Aorta (tissue), 5 donors: ENCODE measurements at places on chromosomes 1 and 21.

DNA sequence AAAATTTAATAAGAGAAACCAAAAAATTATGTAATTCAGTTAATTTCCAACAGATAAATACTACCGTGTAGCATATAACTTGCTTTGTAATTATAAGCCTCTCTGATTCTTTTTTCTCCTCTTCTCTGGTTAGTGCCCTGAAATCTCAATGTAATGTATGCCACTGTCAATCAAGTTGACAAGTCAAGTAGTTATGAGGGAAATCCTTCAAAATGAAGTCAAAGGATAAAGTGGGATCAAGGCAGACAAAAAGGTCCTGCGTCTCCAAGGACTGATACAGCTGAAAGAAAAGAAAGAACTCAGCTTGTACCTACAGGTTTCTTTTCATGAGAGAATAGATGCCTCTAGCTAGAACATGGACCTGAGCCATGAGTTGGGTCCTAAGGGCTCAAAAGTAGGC is 19.8 kb downstream of the VPS45 start:
- no peak for DNase-seq

DNA sequence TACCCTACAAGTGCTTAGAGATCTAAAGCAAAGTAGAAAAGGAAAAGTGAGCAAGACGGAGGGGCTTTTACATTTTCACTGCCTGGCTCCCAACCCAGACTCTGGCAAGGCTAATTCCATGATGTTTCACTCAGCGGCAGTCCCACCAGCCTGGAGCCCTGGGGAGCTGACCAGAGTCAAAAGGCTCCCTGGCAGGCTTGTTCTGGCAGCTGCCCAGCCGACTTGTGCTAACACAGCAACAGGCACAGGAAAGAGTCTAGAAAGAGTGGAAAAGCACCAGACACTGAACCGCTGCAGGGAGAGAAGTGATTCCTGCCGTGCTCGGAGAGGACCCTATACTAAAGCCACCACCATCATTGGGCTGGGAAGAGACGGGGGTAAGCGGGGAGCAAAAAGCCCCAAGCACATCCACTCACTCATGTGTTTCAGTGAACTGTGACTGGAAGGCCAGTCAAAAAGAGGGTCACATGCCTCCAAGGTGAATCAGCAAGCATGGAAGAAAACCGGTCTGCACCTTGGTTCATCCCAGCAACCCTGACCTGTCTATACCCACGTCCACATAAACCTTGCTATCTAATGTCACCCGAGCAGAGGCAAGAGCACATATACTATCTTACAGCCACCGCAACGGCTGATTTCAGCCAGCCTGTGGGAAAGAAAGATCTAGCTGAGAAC is 8.0 kb downstream of the SMIM12 start:
- peak; percentile 92 for DNase-seq

DNA sequence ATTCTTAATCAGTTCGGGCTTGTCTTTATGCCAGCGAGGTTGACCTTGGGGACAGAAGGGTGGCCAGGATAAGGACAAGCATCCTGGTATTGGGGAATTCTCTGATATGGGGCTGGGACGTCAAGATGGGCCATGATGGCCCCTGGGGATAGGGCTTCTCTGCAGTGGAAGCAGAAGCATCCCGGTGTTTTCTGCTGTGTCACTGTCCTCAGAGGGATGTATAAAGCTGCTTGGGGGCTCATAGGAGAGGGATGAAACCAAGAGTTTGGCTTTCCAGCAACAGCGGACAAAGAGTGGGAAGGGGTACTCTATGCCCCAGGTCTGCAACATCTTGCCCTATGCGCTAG is 1.4 kb upstream of the ATP1B1 start:
- no peak for DNase-seq

DNA sequence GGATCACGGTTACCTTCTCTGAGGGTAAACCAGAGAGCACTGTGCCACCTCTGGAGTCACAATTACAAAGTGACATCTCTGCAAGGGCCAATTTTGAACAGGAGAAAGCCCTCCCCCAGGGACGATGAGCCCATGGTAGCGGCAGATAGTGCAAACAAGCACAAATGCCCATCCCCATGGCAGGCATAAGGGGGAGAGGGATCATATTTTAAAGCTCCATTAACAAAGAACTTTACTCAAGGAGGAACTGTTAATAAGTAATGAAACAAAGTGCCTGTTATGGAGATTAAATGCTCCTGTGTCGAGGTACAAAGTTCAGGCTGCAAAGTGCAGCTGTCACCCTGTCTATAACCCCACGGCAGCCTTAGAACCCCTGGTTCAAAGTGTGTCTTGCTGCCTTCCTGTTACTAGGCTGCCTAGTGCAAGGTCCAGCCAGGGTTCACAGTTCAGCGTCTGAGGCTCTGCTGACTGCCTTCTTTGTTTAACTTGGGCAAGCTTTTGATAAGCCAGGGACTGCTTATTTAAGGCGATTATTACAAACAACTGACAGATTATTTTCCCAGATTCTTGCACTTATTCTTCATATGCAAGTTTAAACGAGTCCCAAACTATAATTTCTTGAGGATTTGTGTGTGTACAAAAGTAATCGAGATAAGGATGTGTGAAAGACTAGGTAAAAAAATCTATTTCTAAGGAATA is 75.7 kb upstream of the NRIP1 start:
- DNase-seq = no peak

GRCh38 chr1:185170291-185170848 is 13.4 kb downstream of the SWT1 start:
- no peak for DNase-seq

DNA sequence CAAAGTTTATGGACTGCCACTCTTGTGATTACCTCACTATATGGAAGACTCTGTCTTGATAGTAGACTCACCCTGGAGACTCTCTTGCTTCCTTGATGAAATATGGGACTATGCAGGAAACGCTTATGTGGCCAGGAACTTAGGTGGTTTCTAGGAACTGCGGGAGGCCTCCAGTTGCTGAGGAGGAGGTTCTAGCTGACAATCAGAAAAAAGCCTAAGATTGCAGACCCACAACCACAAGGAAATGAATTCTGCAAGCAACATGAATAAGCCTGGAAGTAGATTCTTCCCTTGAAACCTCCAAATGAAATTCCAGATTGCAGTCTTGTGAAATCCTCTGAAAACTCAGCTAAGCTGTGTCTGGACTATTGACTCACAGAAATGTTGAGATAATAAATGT is 88.9 kb upstream of the COL11A1 start:
- no peak for DNase-seq

- peak; percentile 92 for DNase-seq
These were observed 12.3 kb upstream of the GSTM4 start for GRCh38 chr1:109643385-109644230.

- DNase-seq = peak; percentile 94
These were observed 68.9 kb downstream of the CDC7 start for GRCh38 chr1:91569411-91570119.

DNA sequence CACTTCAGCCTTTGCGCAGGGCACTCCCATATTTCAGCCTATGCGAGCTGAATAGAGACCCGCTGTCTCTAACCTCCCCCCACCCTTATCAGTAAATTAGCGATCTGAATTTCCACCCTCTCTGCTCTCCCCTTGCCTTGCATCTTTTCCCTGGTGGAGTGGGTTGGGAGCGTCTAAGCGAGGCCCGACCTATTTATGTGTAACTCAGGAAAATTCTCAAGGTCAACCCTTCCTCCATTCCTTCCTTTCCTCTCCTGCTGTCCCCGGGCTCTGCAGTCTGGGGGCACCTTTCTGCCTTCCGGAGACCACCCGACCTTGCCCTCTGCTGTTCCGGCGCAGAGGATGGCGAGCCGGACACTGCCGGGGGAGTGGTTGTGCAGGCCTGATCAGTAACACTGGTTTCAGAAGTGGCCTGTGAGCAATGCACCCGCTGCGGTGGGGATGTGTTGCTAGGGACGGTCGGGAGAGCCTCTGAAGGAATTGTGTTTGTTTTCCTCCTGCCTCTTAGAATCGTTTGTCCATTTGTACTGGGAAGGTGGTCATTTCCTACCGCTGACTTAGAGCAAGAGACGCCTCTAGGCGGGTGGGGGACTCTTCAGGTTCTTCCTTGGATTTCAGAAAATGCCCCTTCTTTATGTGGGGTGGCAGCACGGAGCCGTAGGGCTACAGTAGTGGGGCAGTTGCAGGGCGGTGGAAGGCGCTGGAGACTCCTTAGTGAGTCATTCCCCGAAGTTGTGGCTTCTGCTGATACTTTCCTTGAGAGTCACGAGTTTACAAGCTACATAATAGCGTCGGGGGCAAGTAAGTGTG is 513 bp downstream of the MGST3 start:
- DNase-seq = peak; percentile 87

GRCh38 chr1:44784094-44785028 is 3.6 kb downstream of the BEST4 start:
- DNase-seq = no peak

DNA sequence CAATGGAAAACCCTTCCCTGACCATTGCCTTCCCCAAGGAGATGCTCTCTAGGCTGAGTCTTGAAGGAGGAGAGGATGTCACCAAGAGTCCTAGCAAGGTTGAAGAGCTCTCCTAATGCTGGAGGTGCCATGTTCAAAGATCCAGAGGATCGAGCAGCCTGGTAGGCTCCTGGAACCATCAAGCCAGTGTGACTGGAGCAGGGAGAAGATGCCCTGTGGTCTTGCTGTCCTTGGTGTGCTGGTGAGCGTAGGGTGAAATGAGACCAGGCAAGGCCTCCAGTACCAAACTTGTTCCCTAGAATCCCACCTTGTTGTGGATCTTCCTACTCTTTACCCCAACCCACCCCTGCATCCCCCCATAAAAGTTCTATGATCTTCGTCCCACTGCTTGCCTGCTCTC is 46.6 kb upstream of the GALNT2 start:
- no peak for DNase-seq

- no peak for DNase-seq
These were observed 18.0 kb upstream of the RCSD1 start for GRCh38 chr1:167611983-167612382.

DNA sequence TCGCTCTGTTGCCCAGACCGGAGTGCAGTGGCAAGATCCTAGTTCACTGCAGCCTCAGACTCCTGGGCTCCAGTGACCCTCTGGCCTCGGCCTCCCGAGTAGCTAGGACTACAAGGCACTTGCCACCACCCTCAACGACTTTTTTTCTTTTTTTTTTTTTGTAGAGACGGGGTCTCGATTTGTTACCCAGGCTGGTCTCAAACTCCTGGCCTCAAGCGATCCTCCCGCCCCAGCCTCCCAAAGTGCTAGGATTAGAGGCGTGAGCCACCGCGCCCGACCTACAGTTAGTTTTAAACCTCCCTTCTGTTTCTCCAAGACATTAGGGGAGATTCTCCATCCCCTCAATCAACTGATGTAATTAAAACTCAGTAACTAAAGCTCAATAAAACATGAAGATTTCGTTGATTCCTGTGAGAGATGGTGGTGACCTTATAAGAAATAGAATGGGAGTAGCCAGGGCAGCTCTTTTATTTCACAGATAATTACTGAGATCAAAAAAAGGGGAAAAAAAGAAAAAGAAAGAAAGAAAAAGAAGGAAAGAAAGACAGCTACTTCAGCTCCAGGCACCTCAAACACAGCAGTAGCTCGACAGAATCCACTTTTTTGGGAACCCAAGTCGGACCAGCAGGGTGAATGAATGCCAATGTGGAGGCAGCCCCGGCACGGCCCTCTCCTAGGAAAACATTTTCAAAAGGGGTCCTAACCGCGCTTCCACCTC is 598 bp downstream of the GON4L start:
- DNase-seq = no peak

DNA sequence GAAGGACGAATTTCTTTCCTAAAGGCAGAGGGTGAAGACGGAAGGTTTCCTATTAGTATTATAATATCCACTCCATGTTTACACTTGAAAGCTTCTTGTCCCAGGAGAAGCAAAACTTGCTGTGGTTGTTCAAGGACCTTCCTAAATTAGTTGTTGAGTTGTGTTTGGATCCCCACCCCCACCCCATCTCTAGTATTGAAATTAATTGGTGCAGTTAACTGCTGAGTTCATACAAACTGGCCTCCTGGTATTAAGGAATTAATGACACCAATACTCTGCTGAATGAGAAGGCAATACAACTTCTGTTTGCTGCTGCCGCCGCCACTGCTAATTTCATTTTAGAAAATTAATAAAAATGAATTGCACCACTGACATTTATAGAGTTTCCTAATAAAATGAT is 308.8 kb downstream of the CAMTA1 start:
- DNase-seq = no peak

- no peak for DNase-seq
These were observed 193.0 kb downstream of the FASLG start for GRCh38 chr1:172851856-172852255.

DNA sequence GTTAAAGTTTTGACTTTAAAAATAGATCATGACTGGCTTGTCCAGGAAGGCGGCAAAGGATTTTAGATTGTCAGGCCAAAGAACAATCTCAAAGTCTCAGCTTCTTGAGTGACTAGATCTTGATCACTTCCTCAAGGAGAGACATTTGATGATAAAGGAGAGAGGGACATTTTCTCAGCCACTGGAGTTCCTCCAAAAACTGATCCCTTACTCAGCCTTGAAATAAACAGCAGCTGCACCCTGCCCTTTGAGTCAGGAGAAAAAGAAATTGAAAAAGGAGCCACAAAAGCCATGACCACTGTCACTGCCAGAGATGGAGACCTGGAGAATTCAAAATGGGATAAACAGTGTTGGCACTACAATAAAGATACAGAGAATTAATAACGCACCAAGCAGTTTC is 288.4 kb upstream of the PRMT6 start:
- DNase-seq = no peak

- DNase-seq = no peak
These were observed 151.0 kb downstream of the FMN2 start for GRCh38 chr1:240242601-240243144.

GRCh38 chr1:234265861-234266260 is 107.4 kb upstream of the COA6 start:
- no peak for DNase-seq

- DNase-seq = no peak
These were observed 369.6 kb upstream of the ADGRL4 start for GRCh38 chr1:79376106-79376505.

GRCh38 chr1:244207042-244207934 is 156.2 kb downstream of the ZBTB18 start:
- DNase-seq = no peak

DNA sequence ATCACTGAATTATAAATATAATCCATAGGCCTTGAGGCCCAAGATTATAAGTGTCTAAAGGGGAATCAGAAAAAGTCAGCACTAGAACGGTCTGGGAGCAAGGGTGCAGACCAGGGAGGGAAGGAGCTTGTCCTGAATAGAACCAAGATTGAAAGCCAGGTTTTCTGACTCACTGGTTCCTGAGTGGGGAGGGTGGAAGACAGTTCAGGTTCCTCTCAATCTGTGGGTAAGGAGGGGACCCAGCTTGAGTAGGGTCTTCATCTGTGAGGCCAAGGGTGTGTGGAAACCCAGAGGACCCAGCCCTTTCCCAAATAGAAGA is 842 bp downstream of the LENEP start:
- no peak for DNase-seq

GRCh38 chr1:223258751-223259198 is 105.2 kb downstream of the SUSD4 start:
- DNase-seq = no peak

GRCh38 chr1:151156515-151156819 is at the start of gene TNFAIP8L2:
TSS of gene TNFAIP8L2 (plus strand) at chr1:151156649. CDS start at chr1:151158698, 2,049 bp downstream.
- peak; percentile 76 for DNase-seq

- no peak for DNase-seq
These were observed 112.1 kb upstream of the SLC45A1 start for GRCh38 chr1:8205771-8206170.
